ENCODE measurements at places on chromosomes 5 and 9. TPM values are rescaled to one million over a fixed set of nuclear protein-coding genes. Genes with fewer than 3 reads are reported as not detected.

- ATAC-seq: no peak
Observed at GRCh38 chr9:36874921-36875320, 159.1 kb downstream of the PAX5 start.

The PRDM9 gene
- total RNA-seq: not detected

The CD72 gene
- 7.5 TPM for total RNA-seq

GRCh38 chr5:157165261-157165660 is 803 bp downstream of the GARIN3 start:
- no peak for ATAC-seq

GRCh38 chr9:93258818-93259489 is 75.0 kb downstream of the WNK2 start:
- ATAC-seq: no peak

GRCh38 chr5:131396015-131396414 is 132.2 kb downstream of the CDC42SE2 start:
- peak; percentile 79 for ATAC-seq

GRCh38 chr5:35337340-35338156 is 107.3 kb upstream of the PRLR start:
- ATAC-seq: no peak

The GGTA1 gene
- total RNA-seq: not detected

All from activated T-helper 17 cell treated with anti-CD3 and anti-CD28 coated beads, Interleukin-2, amount 50 U/mL, for 72 hours (primary cell).